Activated naive CD4-positive, alpha-beta T cell treated with anti-CD3 and anti-CD28 coated beads, Interleukin-2, amount 50 U/mL, for 72 hours (primary cell): ENCODE measurements at places on chromosomes 2 and 18.

- no peak for DNase-seq
Observed at GRCh38 chr2:149169656-149170055, 131.2 kb downstream of the LYPD6B start.

DNA sequence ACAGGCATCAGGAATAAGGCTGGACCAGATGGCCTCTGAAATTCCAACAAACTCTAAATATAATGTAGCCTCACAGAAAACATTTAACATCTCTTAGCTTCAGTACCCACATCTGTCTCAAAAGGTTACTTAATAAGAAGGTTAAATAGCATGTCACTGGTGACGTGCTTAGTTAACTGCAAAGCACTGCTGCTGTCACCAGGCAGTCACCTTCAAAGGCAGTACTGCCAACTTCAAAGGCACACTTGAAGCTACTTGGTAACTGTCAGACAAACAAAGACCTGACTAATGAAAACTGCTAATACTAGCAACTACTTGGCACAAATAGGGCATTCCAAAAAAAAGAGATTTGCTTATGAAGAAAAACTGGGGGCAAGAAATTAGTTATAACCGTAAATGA lies 36.2 kb downstream of the EPG5 start:
- DNase-seq, result no peak

- DNase-seq, result no peak
Observed at GRCh38 chr2:42139101-42139500, 30.1 kb upstream of the EML4 start.

GRCh38 chr2:65453916-65454315 lies 21.5 kb upstream of the SPRED2 start:
- DNase-seq, result no peak

GRCh38 chr2:25341011-25341727 lies 556 bp downstream of the DNMT3A start:
- no peak for DNase-seq

DNA sequence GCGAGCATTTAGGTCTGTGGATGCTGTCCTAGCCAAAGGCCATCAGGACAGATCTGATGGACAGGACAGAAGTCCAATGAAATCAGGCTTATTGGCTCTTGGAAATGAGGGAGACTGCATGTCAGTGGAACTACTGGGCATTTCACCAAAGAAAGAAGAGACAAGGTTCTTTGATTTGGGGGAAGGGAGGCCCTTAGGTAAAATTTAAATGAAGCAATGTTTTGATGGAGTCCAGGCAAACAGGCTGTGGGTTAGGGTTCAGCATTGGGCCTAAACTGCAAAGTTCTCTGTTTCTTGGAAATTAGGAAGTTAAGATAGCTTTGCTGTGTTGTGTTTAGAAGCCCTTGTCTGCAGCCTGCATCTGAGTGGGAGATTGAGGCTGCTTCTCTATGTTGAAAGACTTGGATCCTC lies 31.6 kb upstream of the RNF149 start:
- DNase-seq, result no peak

- no peak for DNase-seq
Observed at GRCh38 chr2:9820020-9820973, 23.0 kb upstream of the TAF1B start.

DNA sequence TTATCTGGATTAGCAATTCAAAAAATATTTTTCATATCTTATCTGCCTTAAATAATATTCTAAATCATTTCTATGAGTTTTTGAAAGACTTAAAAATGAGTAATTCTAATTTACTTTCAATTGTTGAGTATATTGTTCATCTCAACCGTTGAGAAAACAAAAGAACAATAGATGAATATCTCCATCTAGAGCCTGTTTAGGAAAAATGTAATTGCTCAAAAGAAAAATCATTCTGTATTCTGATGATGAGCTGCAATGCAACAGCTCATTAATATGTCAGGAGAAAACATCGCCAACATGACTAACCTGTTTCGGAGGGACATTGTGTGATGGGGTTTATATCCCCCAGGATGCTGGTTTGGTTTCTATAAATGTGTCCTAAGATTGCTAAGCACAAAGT lies 417.6 kb downstream of the SUCLG1 start:
- DNase-seq, result no peak

GRCh38 chr18:26453386-26453901 lies 94.9 kb downstream of the KCTD1 start:
- DNase-seq, result no peak
